ENCODE measurements at places on chromosomes 2 and 18.

GRCh38 chr2:159052157-159052601 is 83.7 kb downstream of the TANC1 start:
- no peak for DNase-seq

GRCh38 chr2:216519154-216519762 is 20.6 kb downstream of the RPL37A start:
- peak; percentile 74 for DNase-seq

DNA sequence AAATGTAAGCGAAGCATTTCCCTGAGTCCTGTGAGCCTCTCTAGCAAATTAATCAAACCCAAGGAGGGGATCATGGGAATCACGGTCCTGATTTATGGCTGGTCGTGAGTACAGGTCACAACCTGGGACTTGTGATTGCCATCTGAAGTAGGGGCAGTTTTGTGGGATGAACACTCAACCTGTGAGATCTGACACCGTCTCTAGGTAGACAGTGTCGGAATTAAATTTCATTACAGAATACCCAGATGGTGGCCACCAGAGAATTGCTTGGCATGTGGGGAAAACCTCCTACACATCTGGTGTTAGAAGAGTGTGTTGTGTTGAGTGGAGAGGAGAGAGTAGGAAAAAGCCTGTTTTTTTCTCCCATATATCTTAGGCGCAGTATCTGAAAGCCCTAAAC is 12.5 kb downstream of the CAPN14 start:
- DNase-seq = no peak

- peak; percentile 79 for DNase-seq
Observed at GRCh38 chr2:240143801-240144648, 3.6 kb upstream of the OTOS start.

DNA sequence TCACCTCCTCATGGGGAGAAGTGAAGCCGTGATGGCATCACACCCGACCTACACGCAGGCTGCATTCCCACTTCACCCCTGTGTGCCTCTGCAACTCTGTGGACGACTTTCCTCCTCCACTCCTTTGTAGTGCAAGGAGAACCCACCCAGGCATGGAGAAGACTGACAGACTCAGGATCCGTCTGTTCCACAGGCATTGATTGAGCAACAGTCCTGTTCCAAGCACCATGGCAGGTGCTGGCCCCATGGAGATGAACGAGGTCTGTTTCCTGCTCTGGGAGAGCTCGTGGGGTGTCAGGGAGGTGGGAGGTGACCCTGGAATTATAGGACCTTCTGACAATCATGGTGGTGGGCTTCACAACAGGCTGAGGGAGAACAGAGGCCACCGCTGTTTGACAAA is 284.7 kb upstream of the HDAC4 start:
- DNase-seq = peak; percentile 3

GRCh38 chr2:85945586-85945985 is 56.8 kb upstream of the ST3GAL5 start:
- DNase-seq = no peak

GRCh38 chr2:190698895-190699294 is 50.0 kb downstream of the NAB1 start:
- no peak for DNase-seq

- DNase-seq = no peak
Observed at GRCh38 chr2:150371044-150371818, 116.2 kb downstream of the RND3 start.

GRCh38 chr2:9327873-9328352 is 95.4 kb downstream of the ITGB1BP1 start:
- no peak for DNase-seq

Data from femur (tissue), 1 donor.